Effector CD4-positive, alpha-beta T cell (primary cell): ENCODE measurements at places on chromosomes 3 and 15.

- DNase-seq = no peak
These were observed 91.8 kb downstream of the GHSR start for GRCh38 chr3:172356427-172356826.

DNA sequence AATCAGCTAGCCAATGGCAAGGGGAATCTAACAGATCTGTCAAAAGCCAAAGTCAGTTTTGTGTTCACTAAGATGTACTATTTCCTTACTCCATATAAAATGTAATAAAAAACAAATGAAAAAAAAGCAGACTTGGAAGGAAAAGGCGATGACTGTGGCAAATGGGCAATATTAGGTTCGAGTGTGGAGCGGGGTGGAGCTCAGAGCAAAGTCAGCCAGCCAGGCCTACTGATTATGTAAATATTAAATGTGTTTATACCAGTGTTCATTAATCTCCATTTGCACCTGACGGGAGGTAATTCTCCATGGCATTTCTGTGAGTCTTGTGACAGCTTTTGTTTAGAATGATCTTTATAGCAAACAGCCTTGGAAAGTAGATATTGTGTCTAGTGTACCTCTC lies 96.2 kb upstream of the KCNMB2 start:
- DNase-seq = no peak

- DNase-seq = no peak
These were observed 67.1 kb downstream of the APBA2 start for GRCh38 chr15:28952666-28953491.

DNA sequence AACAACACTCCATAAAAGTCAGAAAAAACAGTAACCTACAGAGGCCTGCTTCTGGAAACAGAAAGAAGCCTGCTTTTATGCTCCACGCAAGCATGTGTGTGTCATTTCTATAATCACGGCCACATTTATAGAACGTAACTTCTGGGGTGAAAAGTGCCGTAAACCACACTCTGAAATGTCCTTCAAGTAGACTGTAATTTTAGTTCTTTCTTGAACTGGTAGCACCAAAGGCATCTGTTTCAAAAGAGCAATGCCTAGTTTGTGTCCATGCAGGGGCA lies 19.5 kb upstream of the CMTM7 start:
- DNase-seq = no peak

- DNase-seq = no peak
These were observed 13.8 kb upstream of the CCR9 start for GRCh38 chr3:45872569-45872968.
